ENCODE measurements at places on chromosomes 5 and 9.
A peak's percentile ranks its signal among the peaks of the same experiment; 100 is the strongest.

DNA sequence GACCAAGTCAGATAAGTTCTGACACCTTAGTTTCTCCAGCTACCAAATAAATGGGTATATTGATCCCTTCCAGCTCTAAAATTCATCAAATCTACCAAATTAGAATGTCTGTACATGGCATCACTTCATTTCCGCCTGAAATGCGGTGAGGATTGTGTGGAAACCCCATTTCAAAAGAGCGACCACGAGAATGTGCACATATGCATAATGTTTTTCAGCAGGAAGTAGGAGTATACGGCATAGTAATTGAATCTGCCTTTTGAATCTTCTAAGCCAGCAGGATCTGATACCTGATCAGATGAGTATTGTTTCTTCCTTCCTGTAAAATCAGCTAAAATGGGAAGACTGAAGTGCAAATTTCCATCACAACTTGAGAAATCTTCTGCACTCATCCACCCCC is 418.6 kb downstream of the TMEM38B start:
- DNase-seq, result no peak

DNA sequence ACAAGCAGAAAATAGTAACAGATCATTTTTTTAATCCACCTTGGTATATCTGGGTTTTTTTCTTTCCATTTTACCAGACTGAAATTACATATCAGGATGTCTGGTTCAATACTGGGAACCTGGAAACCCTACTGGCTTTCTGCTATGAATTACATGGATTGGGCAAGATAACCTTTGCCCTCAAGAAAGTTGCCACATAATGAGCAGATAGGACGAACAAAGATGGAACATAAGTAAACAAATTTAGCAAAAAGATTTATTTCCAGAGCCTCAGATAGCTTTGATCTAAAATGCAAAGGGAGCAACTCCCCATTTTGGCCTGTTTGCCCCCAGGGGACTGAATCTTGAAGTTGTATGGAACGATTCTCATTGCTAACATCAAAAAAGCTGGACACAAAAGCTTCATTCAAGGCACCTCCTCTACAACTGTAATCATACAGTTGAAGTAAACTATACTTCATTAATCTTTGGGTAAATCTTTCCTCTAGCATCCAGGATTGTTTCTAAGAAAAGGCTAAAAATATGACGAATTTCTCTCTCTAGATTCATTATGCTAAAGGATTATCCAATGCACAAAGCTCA is 131.6 kb upstream of the PTGER4 start:
- DNase-seq, result no peak

- DNase-seq, result no peak
These were observed 445.3 kb downstream of the DMRT2 start for GRCh38 chr9:1495282-1496030.

DNA sequence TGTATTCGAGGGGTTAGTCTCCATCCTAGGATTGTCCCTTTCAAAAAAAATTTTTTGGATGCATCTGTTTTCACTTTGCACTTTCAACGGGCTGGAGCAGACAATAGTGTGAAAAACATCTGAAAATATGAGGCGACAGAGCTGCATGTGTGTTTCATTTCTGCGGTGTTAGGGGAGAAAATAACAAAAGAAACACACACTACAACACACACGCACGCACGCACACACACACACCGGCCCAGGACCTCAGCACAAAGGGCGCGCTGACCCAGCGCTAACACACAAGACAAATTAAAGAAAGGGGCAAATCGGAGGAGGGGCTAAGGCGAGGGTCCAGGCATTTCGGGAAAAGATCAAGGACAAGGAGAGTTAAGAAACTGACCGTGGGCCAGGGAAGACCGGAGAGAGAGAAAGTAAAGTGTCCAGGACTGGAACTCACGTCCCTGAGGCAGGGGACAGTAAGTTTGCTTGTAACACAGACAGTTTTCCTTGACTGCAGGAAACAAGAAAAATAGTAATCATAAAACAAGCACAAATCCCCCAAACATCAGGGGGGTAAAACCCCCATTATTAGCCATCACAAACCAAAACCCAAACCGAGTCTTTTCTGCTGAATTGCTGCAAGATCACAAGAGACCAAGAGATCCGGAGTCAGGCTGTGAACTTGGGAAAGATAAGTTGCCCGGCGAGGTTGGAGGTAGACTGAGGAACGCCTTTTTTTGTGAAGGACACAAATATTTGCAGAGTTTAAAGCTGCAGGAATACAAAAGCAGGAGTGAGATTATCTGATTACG is 302.1 kb downstream of the PARP8 start:
- DNase-seq, result no peak

DNA sequence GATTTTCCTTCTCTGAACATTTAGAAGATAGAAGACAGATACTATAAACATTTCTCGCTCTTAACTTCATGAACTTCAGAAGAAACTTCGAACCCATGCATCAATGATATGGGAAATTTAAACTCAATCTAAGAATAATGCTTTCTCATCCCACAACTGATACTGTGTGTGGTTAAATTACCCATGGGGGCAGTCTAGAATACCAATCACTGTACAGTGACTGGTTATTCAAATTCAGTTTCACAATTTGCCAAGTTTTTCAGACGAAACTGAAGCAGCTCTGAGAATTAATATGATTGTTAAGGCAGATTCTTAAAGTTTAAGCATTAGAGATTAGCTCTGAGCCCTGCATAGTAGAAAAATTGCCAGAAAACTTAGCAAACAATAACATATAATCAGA is 431.0 kb downstream of the SH3GL2 start:
- no peak for DNase-seq

DNA sequence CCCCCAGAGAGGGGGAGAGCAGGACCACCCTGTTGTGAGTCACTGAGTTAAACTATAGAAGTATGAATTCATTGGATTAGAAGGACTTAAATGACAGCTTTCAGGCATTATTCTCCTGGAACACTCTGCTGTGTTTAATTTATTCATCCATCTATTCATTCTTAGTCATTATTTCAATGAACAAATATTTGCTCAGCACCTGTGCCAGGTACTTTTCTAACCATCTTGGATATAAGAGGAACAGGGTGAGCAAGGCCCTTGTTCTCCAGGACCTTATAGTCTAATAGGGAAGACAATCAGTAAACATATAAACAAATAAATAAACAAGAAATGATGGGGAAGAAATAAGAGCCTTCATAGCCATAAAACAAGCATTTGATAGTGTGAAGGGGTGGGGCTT is 483.9 kb upstream of the BRINP1 start:
- no peak for DNase-seq

- DNase-seq, result no peak
These were observed 62.3 kb downstream of the PRDM6 start for GRCh38 chr5:123151227-123151909.

GRCh38 chr5:111563031-111563822 is 50.9 kb upstream of the STARD4 start:
- DNase-seq, result no peak

- DNase-seq, result no peak
These were observed 74.8 kb downstream of the SH3PXD2B start for GRCh38 chr5:172379481-172379880.

- DNase-seq, result peak; percentile 16
These were observed 68.4 kb downstream of the ANXA1 start for GRCh38 chr9:73219985-73220626.

DNA sequence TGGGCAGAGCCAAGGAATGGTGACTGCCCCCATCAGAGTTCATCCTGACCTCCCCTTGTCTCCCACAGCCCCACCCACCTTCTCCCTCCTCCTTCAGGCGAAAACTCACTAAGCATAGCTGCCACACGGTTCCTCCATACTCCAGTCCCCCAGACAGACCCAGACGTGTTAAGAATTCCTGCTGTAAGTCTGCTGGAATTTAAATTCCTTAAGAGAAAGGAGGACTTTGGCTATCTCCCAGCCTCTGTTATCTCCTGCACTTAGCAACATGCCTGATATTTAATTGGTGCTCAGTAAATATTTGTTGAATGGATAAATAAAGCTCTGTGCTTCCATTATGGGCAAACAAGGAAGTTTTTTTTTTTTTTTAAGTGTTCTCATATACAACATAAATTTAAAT is 213.7 kb downstream of the RFK start:
- DNase-seq, result no peak

GRCh38 chr5:90690307-90690706 is 131.7 kb downstream of the ADGRV1 start:
- DNase-seq, result no peak

DNA sequence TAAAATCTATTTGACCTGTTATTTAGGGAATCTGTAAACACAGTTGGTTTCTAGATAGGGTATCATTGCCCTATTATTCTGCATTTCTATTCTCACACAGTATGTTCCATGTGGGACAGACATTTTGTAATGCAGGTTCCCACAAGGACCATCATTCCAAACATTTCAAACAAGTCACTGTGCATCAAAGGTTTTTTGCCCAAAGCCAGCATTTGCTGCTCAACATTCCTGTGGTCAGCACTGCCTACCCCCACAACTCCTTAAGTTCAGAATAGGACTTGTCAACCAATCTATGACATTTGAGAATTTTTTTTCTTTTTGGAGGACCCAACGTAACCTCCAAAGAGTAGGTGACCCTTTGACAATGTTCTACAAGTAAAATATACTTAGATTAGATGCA is 95.7 kb downstream of the LPAR1 start:
- DNase-seq, result no peak

GRCh38 chr5:151384106-151384505 is 36.7 kb upstream of the SLC36A2 start:
- DNase-seq, result no peak

GRCh38 chr5:139600336-139600949 is 39.3 kb downstream of the UBE2D2 start:
- DNase-seq, result no peak

DNA sequence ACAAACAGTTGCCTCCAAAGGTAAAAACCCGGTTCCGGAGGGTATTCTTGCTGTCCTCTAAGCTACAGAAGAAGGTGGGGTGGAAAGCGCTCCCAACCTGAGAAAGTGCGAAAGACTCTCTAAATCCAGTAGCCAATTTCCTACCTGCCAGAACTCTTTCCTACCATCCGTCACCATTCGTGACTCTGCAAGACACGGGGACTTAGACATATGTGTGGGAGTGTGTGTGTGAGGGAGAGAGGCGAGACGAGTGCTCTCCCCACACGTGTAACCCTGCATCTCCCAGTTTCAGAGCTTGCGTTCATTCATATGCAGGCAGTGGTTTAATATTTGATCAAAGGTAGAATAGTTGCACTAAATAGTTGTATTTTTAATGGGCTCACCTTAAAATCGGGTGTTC is 473 bp upstream of the GABRA1 start:
- no peak for DNase-seq

GRCh38 chr5:107948377-107948776 is 277.6 kb upstream of the EFNA5 start:
- no peak for DNase-seq

DNA sequence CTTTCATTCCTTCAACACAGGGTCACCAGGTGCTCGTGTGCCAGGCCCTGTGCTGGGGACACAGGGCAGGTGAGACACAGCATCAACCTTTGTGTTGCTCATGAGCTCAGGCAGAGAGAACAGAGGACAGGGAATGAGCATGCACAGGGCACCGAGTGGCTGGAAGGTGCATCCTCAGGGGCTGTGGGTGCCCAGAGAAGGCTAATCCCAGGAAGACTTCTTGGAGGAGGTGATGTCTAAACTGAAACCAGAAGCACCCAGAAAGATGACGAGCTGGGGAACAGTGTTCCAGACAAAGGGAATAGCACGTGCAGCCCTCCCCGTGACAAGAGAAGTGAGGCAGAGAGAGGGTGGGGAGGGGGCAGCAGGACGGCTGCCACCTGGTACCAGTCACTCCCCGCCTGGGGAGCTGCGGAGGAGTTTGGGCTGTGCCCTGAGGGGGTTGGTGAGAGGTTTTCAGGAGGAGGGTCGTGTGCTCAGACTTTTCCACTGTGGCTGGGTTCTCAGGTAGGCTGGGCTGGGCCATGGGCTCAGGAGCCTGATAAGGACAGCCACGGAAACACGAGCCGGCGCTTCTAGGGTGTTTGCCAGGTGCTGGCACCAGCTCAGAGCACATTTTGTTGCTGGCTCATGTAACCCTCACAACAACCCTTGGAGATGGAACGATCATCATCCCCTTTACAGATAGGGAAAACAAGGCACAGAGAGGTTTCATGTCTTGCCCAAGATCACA is 46.0 kb downstream of the HMCN2 start:
- no peak for DNase-seq

- DNase-seq, result no peak
These were observed 130.2 kb upstream of the SPEF2 start for GRCh38 chr5:35487233-35488025.

DNA sequence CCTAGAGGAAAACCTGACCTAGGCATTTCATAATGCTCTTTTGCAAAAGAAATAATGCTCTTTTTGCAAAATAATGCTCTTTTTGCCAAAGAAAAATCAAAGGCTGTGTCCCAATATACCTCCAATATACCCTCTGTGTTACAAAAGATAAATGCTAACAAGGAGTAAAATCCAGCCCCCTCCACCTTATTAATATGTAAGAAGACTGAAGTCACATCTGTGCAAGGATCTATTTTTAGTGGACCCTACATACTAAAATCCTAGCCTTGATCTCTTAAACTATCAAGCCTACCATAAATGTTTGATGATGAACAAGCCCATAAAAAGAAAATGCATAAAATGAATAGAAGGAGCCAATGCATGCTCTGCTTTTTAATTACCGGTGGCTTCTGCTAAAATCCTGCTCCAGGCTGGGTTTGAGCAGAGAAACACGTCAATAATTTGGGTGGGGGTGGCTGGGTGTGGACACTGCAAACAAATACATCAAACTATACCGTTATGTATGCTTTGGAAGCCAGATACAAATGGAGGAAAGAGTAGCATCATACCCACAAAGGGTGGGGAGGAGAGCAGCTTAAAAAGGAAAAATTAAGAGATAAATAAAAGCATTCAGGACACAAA is 131.6 kb downstream of the SEMA6A start:
- no peak for DNase-seq

DNA sequence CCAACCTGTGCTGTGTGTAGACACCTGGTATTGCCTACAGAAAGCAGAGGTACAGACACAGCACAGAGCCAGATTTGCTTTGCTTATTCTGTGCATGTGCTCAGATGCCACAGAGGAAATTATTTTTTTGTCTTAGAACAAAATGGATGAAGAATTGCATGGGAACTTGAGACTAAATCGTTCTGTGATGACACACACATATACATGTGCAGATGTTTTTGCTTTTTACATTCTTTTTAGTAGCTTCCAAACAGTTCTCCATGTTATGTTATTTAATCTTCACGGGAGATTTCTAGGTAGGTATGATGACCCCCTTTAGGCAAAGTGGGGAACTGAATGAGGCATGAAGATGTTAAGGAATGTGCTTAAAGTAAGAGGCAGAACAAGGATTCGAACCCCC is 221.5 kb upstream of the PANK3 start:
- no peak for DNase-seq

GRCh38 chr9:115810166-115810565 is 343.4 kb upstream of the PAPPA start:
- DNase-seq, result no peak

- DNase-seq, result no peak
These were observed 8.1 kb downstream of the SLC12A7 start for GRCh38 chr5:1103505-1104326.

GRCh38 chr9:100601216-100601615 is 23.3 kb downstream of the CAVIN4 start:
- no peak for DNase-seq

Data from stimulated activated CD4-positive, alpha-beta T cell treated with anti-CD3 and anti-CD28 coated beads, TNF-alpha, amount 100 ng/mL, for 24 hours (primary cell).